ENCODE measurements at places on chromosomes 16 and 17.
A peak's percentile ranks its signal among the peaks of the same experiment; 100 is the strongest.

DNA sequence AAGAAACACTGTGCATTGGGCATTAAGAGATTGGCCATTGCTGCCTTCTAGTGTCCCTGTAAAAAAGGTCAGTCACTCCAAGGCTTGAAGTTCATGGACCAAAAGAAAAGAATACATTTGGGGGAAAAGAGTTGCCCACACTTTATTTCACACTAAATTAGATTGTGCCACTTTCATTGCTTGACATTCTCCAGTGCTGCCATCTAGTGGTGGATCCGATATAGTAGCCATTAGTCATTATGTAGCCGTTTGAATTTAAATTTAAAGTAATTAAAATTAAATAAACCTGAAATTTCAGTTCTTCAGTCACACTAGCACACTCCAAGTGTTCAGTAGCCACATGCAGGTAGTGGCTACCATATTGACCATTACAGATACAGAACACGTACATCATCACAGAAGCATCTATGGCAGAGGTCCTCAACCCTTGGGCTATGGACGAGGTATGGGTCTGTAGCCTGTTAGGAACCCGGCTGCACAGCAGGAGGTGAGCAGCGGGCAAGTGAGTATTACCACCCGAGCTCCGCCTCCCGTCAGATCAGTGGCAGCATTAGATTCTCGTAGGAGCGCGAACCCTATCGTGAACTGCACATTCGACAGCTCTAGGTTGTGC, 21.9 kb upstream of the CDH5 start:
- DNase-seq = peak; percentile 8

DNA sequence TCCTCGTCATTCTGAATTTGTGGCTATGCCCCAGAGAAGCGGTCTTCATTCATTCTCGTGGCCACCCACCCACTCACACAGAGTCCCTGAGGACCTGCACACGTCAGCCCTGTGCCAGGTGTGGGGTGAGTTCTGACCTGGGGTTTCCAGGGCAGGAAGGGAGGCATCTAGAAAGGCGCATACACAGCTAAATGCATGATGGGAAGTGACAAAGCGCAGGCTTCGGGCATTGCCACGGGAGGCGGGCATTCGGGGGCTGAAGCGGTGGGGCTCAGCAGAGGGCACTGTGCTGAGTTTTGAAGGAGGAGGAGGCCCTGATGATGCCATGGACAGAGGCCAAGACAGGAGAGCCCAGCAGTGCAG, 10.9 kb downstream of the UBALD2 start:
- no peak for DNase-seq

GRCh38 chr17:1491443-1492248, 840 bp downstream of the MYO1C start:
- no peak for DNase-seq

- DNase-seq = no peak
These were observed 209.3 kb downstream of the HS3ST3B1 start for GRCh38 chr17:14510136-14510535.

- no peak for DNase-seq
These were observed 119.7 kb downstream of the SNX29 start for GRCh38 chr16:12096157-12096777.

- DNase-seq = peak; percentile 27
These were observed 10.8 kb upstream of the TLCD3B start for GRCh38 chr16:30041841-30042240.

DNA sequence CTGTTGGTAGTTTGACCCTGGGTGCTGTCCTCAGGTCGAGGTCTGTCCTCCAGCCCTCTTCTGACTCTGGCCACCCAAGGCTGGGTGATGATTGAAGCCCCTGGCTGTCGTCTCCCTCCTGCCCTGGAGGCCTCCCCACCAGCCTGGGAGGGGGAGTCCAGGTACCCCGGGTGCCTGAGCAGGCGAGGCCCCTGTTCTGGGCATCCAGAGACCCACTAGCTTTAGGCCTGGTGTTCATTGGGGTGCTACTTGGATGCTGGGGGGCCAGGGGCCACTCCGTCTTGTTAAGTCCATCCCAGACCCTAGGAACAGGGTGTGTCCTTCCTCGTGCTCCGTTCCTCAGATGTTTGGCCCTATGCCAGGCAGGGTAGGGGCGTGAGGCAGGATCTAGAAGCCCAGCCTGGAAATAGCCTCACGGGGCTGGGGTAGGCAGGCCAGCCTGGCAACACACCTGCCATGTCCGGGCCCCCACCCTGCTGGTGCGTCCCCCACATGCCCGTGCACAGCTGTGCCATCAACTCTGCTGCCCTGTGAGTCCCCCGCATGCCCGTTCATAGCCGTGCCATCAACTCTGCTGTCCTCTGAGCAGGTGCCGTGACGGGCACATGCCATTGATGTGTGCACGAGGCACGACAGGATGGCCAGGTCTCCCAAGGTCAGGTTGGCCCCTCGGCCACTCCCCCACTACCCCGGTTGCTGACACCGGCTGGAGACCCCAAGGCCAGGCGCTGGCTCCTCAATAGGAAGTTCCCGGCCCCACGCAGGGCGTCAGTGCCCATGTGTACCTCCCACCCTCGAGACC, 36.9 kb downstream of the GINS2 start:
- DNase-seq = no peak

GRCh38 chr17:70307430-70308225, 138.3 kb downstream of the KCNJ2 start:
- DNase-seq = no peak

GRCh38 chr17:83050651-83051395, 28.6 kb upstream of the METRNL start:
- no peak for DNase-seq
